ENCODE measurements at places on chromosomes 4 and X. TPM values are rescaled to one million over a fixed set of nuclear protein-coding genes. Genes with fewer than 3 reads are reported as not detected.

Gene GPRASP2
- total RNA-seq = 16.0 TPM

Gene GRXCR1
- total RNA-seq = not detected

Gene USP53
- total RNA-seq = 50.6 TPM

Gene GLRA3
- total RNA-seq = not detected

Gene RRAGB
- total RNA-seq = 53.8 TPM

Gene CORIN
- total RNA-seq = 0.09 TPM

Measured in smooth muscle cell of bladder (primary cell).